Activated CD4-positive, alpha-beta T cell treated with anti-CD3 and anti-CD28 coated beads for 4 hours (primary cell): ENCODE measurements at places on chromosomes 7 and 10.

DNA sequence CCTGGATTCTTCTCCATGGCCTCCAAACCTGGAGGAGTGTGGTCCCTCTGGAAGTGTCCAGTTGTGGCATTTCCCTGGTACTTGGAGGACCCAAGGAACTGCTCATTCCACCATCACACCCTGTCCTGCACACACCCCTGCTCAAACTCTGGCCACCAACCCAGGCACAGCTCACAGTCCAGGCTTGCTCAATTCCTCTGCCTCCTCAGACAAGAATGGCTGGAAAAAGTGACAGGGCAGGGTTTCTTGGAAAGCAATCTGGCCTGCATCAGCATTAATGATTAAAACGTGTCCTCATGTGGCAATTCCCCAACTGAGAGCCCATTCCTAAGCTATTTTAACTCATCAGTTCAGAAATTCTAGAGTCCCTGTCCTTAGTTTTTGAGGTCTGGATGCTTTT lies 17.2 kb upstream of the TPST1 start:
- DNase-seq: no peak

DNA sequence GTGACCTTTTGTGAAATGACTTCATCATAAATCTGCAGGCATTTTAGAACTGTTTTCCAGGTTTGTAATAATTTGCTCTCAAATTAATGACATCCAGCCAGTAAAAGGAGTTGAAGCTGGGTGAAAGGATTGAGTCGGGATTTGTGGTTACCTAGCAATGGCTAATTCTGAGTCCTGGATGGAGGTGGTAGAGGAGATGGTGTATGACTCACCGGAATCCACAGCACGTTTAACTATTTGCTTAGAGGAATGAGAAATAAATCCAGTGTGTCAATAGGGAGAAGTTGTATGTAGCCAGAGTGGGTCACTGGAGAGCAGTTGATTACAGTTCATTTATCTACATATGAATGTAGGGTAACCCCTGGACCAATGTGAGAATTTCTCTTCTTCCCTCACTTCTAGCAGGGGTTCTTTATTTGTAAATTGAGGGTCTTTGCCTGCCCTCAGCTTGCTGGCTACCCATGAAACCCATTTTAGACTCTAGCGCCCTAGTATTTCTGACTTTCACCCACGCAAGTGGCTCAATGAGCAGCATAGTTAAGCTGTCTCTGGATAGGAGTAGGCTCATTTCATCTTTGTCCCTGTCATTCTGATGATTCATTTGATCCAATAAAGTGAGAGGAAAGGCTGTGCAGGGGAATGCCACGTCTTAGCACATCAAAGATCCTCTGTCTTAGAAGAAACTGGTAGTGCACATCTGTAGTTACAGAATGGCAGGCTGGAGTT lies 547.8 kb downstream of the SORCS3 start:
- no peak for DNase-seq

DNA sequence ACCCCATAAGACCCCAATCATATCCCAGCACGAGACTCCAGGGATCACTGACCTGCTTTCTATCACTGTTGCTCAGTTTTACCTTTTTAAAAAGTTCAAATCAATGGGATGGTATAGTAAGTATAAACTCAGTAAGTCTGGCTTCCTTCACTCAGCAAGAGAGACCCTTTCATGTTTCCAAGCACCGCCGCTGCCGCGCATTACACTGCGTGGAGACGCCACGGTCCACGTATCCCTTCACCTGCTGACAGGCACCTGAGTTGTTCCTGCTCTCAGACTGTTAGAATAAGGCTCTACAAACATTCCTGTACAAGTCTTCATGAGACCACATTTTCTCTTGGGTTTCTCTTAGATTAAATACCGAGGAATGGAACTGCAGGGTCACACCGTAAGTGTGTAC lies 28.3 kb downstream of the MAD1L1 start:
- no peak for DNase-seq

DNA sequence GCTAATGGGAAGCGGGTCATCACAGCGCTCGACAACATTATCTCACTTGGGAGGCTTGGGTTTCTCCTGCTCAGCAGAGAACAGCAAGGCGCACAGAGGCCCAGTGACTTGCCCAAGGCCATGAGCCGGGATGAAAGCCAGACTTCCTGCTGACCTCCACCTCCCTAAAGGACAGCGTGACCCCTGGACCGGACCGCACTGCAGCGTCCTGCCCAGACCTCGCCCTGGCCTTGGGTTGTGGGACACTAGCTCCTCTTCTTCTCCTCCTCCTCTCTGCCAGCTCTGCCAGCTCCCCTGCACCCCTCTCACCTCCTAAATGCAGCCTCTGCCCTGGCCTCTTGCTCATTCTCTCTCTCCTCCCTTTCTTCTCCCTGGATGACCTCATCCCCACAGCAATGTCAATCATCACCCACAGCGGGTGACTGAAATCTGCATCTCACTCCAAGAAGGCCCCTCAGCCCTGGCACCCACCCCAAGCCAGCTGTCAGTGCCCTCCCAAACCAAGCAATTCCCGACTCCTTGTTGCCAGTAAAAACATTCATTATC lies 19.4 kb downstream of the SPOCK2 start:
- DNase-seq: no peak

- DNase-seq: no peak
These were observed 29.5 kb upstream of the DNAAF5 start for GRCh38 chr7:696812-697551.

DNA sequence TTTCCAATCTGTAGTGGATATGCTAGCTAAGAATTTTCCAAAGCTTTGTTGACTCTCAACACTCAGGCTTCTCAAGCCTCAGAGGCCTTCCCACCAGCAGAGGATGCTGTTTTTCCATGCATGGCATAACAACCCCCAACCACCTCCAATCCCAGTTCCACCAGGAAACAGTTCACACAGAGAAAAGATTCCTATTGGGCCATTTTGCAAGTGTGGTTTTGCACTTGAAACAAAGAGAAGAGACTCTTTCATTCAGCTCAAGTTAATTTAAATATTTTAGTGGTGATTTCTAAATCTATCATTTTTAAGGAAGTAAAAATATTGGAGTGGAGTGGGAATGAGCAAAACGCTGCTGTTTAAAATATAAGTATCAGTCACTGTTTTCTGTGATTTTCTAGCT lies 105.6 kb upstream of the COL1A2 start:
- DNase-seq: no peak

DNA sequence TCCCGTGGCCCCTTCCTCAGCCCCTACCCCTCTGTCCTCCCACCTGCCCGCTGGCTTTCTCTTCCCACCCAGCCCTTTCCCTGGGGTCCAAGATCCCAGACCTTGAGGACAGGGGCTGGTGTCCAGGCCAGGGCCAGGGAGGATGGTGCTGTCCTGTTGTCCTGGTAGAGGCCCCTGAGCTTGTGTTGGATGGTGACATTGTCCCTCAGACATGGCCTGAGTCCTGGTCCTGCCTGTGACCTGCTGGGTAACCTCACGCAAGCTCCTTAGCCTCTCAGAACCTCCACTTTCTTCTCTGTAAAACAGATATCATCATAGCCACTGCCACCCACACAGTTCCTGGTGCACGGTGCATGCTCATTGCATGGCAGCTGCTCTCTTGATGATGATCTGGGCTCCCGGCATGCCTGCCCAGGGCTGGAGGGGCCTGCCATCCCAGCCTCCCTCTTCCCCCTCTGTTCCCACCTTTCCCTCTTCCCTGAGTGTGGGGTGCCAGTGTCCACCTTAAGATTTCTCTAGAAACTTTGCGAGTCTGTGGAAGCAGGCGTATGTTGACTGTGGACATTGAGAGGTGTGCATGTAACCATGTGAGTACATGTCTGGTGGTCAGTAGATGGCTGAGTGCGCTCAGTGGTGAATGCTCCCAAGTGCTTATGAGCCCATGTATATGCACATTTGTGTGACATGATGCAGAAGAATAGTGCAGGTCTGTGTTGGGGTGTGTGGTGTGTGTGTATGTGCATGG lies 60.4 kb downstream of the NEURL1 start:
- peak; percentile 22 for DNase-seq

DNA sequence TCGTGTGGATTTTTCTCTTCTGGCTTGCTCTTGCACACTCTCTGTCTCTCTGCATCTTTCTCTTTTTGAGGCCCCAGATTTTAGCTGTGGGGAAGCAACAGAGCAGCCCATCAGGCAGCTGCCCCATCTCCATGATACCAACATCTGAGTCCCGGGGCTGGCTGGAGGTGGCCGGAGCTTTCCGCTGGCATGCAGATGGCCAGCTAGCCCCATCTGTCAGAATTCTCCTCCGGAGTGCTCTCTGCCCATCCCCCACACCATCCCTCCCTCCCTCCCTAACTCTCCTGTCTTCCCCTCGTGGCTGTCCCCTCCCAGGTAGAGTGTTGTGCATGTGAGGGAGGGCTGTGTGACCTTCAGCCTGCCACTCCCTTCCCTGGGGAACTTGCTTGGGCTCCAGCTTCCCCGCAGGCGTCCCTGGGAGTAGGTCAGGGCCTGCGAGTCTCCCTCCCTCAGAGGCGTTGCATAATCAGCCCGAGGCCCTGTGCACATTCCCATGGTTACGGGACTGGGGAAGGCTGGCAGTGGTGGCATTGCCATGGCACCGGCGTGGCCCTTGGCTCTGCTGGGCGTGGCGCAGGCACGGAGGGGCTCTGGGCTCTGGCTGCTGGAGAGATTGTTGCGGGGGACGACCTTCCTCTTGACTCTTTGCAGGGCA lies 24.7 kb downstream of the GHRHR start:
- DNase-seq: no peak

DNA sequence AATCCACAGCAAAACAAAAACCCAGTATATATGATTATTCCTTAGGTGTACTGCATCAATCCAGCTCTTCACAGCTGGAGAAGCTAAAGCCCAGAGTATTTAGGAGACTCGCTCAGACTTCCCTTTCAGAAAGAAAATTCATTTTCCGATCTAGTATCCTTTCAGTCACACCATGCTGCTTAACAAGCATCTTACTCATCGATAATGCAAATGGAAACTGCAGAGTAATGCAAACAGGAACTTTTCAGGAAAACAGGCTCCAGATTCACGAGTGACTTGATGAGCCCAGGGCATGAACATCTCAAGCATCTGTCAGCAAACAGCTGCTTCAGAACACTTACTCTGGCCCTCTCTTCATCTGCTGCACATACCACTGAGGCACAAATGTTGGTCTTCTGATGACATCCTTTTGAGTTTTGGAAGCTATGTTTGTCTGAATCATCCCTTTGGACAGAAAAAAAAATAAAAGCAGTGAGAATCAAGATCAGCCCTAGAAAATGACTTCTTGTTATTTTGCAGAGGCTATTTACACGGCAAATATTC lies 24.9 kb upstream of the ZC3HAV1L start:
- no peak for DNase-seq

DNA sequence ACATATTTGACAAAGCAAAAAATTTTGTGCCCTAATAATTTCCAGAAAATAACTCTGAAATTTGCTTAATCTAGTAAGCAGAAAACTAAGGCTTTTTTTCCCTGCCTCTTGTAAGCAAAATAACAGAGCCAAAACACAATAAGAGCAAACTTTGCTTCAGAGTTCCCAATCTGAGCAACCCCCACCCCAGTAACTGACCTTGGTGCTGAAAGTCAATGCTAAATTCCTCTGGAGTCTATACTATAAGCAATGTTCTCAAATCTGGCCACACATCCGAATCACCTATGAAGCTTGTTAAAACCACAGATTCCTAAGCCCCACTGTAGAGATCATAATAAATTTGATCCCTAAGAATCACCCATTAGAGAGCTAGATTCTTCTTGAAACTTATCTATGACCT lies 150.5 kb downstream of the ELAPOR2 start:
- DNase-seq: no peak

DNA sequence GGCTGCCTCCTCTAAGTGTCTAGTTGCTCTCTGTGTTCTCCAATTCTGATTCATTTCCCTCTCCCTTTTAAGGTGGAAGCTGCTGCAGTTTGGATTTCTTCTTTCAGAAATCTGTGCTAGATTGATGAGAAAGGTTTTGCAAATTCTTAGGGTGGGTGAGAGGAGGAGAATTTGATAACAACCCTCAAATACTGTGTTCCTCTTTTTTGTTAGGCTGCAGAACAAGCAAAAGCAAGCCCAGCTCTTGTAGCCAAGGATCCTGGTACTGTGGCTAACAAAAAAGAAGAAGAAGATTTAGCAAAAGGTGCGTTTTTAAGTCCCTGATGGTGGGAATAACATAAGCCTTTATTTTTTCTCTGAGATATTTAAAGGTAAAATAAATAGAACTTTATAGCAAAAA lies 49.1 kb downstream of the STAM start:
- DNase-seq: no peak

DNA sequence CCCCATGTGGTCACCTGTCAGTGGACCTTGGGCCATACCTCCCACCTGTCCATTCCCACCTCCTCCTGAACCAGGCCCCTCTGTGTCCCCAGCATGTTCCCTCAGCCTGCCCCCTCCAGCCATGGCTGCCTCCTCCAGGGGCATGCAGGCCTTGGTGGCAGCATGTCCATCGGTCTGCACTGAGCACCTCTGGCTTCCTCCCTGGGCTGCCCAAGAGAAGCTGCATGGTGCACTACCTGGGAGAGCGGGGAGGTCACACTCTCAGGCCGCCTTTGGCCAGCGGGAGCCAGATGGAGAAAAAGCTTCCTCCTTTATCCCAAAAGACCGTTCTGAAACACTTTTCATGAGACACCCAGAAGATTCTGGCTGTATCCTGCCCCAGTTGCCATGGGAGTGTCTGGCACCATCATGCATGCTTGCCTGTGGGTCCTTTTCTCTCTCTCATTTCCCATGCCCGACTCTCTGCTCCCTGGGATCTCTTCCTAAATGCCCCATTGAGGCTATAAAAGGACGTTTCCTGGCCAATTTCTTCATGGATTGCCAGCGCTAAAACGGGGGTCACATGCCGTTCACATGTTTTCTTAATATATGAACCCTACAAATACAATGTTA lies 45.5 kb upstream of the MGMT start:
- DNase-seq: no peak

DNA sequence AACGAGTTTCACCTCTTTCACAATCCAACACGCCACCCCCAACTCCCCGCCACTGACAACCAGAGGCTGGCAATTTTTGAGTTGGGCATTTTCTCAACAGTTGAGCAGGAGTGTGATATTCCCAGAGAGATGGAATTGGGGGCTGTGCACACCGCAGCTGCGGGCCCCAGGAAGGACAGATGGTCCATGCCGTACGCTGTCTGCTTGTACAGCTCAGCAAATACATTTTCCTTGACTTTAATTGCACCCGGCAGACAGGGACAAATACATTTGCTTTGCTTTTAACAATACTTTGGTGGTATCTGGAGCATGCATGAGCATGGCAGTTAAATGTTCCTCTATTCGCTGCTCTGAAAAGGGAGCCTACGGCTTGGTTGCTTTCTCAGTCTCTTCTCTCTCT lies 354.2 kb upstream of the DPP6 start:
- DNase-seq: no peak

DNA sequence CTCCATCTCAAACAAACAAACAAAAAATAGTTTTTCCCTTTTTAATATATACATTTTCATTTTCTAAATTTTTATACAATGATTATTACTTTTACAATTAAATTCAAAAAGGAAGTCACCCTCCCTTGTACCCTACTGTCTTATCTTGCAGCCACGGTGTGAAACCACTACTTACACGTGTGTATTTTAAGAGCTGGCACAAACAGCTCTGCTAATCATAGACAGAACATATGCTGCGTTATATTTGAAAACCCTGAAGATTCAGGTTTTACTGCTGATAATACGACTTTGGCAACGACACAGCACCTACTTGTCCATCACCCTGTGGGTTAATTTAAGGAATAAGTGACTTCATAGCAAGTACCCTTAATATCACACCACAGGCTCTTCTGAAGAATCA lies 991 bp downstream of the ANKRD61 start:
- DNase-seq: no peak
